ENCODE measurements at places on chromosomes 11 and 22.

DNA sequence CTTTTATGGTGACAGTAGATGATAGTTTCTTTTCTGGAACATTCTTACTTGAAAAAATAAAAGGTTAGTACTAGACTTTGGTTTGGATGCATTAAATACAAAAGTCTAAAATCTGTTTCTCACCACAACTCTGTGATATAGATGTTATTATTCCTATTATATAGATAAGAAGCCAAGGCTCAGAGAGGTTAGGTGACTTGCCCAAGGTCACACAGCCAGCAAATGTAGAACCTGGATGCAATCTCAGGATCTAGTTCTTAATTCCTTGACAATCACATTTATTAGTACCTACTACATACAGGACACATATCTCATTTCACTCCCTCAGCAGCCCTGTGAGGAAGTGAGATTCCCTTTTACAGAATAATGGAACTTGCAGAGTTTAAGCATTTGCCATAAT lies 26.3 kb upstream of the SMCO4 start:
- DNase-seq, result no peak

DNA sequence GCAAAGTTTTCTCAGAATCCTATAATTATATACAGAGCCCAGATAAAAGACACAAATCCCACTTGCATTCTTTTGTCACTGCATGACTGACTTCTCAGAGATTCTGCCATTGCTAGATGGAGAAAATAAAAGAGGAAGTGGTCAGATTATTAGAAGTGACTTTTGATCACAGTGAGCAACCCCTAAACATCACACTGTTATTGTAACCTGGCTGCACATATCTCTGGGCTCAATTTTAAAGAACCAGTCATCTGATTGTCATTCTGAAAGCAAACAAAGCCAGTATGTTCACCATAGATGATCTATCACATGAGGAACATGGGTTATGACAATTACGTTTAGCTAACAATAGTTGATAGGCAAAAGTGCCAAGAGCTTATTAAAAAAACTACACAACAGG lies 47.8 kb downstream of the COPB1 start:
- DNase-seq, result no peak

GRCh38 chr11:9982127-9982795 lies 311.8 kb downstream of the SBF2 start:
- no peak for DNase-seq

DNA sequence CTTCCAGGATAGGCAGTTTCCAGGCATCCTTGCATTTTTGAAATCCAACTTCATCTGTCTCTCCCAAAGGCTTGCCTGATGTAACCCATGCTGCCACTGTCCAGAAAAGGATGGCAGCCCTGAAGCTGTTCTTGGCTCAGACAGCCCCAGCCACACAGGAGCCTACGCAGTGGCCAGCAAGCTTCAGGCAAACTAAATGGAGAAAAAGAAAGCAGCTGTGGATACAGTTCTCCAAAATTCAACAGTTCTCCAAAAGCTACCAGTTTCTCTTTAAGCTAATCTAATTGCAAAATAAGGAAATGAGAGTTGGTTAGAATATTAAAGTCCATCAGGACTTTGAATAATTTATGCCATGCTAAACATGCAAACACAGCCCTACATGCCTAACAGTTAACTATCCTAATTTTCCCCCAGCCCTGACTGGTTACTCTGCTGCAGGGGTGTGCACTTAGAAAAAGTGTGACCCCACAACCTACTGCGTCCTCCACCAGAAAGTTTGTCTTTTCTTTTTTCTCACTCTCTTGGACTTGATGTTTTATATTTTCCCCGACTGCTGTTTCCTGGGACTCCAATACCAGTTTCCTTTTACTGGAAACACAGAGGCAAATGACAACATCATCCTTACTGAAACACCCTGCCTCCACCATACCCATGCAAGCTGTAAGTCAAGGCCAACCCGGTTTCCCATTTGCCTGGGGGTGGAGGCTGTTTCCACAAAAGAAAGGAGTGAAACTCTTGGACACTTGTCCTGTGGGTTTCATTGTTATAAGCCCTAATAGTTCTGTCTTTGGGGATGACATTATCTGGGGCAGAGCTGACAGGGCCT lies 69.1 kb upstream of the OR5AN1 start:
- DNase-seq, result no peak

- no peak for DNase-seq
Measured at GRCh38 chr22:22939588-22940368, 52.2 kb downstream of the IGLL5 start.

- DNase-seq, result no peak
Measured at GRCh38 chr11:11594162-11594561, 27.6 kb downstream of the GALNT18 start.

- no peak for DNase-seq
Measured at GRCh38 chr11:86606836-86607481, 65.5 kb downstream of the ME3 start.

DNA sequence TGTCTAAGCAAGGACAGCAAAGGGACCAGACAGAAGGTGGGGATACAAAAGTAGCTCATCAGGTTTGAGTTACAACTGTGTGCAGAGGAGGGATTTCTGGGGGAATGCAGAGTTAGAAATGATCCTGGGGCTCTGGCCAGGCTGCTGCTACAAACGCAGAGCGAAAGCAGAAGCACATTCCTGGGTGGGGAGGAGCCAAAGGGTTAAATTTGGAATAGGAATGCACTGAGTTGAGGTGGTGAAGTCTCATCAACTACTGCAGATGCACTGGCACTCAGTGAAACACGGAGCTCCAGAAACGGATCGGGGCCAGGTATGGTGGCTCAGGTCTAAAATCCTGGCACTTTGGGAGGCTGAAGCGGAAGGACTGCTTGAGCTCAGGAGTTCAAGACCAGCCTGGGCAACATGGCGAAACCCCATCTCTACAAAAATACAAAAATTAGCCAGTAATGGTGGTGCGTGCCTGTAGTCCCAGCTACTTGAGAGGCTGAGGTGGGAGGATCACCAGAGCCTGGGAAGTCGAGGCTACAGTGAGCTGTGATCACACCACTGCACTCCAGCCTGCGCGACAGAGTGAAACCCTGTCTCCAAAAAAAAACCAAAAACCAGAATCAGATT lies 3.2 kb downstream of the CHKA start:
- DNase-seq, result no peak

- no peak for DNase-seq
Measured at GRCh38 chr11:73245461-73245860, 26.7 kb upstream of the P2RY6 start.

GRCh38 chr22:49999946-50000586 lies 12.5 kb downstream of the IL17REL start:
- no peak for DNase-seq

DNA sequence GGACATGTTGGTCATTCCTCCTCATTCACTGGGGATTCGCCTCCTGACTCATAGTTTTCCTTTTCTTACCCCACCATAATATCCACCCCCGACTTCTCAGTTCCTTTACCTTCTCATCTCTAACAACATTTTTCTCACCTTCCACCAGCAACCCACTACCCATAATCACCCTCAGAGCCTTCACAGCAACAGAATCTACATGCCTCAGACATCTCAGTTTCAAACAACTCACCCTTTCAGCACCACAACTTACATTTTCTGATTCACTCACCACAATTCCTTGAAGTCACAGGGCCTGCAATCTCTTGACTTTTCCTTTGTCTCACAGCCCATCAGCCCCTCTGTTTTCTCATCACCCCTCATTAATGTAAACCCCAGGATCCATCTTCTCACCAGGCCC lies 2.3 kb upstream of the MTNR1B start:
- DNase-seq, result no peak

DNA sequence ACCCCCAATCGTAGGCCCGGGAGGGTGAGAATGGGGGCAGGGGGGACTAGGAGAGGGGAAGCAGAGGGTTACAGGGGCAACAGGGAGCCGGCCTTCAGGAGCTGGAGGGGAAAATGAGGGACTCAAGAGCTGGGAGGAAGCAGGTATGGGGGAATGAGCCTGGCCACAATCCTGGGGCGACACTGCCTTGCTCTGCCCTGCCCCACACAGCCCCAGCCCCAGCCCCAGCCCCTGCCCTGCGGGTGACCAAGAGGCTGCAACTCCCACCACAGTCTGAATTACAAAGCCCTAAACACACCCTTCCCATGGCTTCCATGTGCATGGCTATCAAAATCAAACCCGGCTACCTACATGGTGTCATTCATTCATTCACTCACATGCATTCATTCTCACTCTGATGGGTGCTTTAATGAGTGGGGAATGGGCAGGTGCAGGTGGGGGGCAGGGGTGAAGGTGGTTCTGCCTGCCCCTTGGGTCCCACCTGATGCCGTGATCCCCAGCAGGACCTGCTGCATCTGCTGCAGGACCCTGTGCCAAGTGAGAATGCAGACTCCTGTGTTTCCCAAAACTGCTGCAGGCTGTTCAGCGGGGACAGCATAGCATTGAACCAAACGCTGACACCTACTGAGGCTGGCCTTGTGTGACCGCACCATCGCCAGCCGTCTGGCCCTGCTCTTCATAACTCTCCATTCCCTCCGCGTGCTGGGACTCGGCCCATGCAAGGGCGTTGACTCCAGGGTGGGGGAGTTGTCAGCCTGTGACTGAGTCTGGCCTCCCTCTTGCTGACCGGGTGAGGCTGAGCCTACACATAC lies 9.5 kb upstream of the LINC01488 start:
- DNase-seq, result no peak

DNA sequence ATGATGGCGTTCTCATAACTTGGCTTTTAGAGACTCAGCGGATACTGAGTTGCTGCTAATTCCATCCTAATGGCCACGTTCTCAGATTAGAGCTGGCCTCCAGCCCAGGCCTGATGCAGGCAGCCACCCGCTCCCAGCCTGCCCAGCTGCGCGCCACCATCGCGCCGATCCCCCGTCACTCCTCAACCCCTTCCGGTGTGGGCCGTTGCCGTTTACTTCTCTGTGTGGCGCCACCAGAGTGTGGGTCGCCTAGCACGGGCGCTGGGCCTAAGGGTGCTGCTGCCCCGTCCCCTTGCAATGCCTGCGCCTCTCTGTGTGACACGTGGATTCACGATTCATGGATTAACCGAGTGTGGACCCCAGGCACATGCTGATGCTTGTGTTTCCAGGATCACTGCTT lies 1116.0 kb downstream of the BRD1 start:
- DNase-seq, result no peak

DNA sequence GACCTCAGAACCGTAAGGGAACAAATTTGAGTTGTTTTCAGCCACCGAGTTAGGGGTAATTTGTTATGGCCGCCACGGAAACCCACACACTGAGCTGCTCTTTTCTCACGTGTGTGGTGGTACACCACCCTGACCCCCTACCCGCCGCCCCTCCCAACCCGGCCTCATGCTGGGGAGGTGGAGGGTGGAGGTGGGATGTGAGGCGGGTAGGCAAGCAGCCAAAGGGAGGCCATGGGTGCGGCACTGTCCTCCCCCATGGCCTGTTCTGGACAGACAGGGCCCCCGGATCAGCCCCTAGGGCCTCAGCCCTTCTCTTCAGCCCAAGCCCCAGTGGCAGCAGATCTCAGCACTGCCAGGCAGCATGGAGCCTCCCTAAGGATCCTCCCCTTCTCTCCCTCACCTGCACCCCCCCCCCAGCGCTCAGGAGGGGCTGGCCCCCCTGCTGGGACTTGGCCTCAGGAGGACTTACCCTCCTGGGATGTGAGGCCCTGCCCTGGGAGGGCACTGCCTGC lies 7.9 kb downstream of the PRR5 start:
- no peak for DNase-seq

DNA sequence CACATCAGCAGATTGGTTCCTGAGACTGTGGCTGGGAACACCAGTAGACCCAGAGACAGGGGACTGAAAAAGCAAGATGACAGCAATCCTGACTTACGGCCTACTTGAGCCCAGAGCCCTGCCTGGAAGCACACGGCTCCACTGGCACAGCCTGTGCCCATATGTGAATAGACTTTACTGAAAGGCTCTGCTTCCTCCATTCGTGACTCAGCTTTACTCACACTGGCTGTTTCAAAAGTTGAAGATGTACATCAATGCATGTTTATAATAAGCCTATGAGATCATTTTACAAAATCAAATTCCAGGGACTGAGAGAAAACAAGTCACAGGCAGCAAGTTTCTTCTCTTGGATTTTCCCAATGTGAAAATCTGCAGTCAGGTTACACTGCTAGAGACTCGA lies 134.6 kb upstream of the TEAD1 start:
- DNase-seq, result no peak

- DNase-seq, result no peak
Measured at GRCh38 chr11:57402188-57403002, 11.9 kb upstream of the PRG2 start.

DNA sequence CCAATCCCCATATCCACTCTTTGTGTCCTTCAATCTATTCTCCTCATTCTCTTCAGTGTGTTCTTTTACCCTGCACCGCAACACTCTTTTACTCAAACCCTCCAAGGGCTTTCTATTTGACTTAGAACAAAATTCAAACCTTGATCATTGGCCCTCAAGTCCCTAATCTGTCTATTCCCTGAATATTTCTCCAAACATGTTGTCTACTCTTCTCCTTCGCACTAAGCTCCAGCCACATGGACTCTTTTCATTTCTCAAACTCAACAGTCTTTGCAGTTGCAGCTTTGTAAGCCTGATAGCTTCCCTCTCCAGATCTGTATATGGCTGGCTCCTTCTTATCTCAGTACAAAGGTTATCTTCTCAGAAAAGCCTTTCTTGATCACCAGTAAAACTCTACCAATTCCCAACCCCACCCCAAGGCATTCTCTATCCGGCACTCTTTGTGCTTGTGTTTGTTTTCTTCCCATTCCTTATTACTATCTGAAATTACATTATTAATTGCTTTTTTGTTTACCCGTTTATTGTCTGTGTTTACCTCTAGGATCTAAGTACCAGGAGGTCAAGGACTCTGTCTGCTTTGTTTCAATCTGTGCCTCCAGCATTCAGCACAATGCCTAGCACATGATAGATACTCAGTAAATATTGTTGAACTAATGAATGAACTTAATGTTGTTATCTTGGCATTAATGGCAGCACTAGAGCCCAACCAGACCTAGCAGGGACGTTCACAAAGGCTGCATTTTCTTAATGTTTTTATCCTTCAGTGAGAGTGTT lies 147.4 kb downstream of the BBOX1 start:
- DNase-seq, result no peak

DNA sequence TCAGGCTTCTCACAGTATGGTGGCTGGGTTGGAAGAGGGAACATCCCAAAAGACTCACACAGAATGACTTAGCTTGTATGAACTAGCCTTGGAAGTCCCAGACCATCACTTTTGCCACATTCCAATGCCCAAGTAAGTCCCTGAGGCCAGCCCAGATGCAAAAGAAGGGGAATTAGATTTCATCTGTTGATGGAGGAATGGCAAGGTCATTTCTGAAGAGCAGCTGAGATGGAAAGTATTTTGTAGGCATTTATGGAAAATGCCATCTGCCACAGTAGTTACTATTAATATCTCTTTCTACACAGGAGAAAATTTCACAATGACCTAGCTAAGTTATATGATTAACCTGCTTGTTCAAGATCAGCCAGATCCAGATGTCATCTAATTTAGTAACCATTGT lies 58.8 kb downstream of the ENDOD1 start:
- no peak for DNase-seq

- DNase-seq, result no peak
Measured at GRCh38 chr22:19062139-19062942, 59.9 kb downstream of the DGCR2 start.

- DNase-seq, result no peak
Measured at GRCh38 chr11:70282012-70282411, 11.5 kb downstream of the PPFIA1 start.

- DNase-seq, result no peak
Measured at GRCh38 chr22:39364714-39365491, 15.1 kb downstream of the SYNGR1 start.
